AG10803 (cell line): ENCODE measurements at places on chromosomes 6 and 20.

DNA sequence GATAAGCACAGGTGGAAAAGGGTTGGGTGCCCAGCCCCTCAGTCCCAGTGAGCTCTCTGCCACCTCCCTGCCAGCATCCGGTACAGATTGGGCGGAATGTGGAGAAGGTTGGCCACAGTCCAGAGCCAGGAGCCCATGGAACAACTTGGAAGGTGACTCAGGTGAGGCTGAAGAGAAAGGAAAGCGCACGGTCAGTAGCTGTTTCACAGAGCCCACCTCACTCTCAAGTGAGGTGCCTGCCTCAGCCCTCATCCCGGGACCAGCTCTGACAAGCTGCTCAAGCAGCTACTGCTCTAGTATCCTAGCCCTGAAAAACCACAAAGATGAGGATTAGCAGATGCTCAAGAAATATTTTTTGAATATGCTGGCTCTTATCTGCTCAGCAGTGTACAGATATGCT is 1.1 kb upstream of the MMP24OS start:
- DNase-seq = no peak

GRCh38 chr20:12416281-12416680 is 498.6 kb downstream of the BTBD3 start:
- DNase-seq = no peak

- no peak for DNase-seq
Measured at GRCh38 chr6:167576828-167577503, 249.7 kb upstream of the AFDN start.

DNA sequence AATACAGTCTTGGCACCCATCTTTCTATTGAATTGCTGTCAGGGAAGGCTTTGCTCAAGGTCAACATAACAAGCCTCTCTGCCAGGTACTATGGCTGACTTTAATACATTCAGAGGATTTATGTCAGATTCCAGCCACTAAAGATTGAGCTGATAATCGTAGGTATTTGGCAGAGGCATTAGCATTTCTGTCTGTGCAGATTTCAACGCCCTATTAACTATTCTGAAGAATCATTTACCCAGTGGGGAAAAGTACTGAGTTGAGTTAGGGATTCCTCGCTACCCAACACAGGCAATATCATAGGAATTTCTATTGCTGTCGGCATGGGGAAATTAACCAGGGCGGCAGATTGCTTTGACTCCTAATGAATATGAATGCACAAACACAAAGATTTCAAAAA is 233.7 kb upstream of the SPTLC3 start:
- DNase-seq = no peak

DNA sequence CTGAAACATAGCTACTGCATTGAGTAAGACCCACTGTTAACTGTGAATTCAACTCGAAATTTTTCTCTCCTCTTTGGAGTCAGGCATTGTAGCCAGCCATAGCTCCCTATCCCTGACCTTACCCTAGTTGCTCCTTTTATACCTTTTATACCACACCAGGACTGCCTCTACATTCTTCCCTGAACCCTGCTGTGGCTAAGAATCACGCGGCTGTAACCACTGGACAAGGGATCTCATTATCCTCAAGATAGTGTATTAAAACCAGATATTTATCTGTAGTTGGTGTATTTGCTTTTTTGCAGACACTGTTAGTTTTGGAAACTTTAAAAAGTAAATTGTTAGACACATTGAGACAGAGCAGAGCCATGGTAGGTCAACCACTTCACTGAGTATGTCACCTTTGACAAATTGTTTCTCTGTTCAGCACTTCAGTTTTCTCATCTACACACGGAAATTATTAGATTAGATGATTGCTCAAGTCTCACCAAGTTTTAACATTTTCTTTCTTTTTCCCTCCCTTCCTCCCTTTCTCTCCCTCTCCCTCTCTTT is 171.9 kb upstream of the PRND start:
- DNase-seq = peak; percentile 30
